ENCODE measurements at places on chromosomes 6 and 20.

DNA sequence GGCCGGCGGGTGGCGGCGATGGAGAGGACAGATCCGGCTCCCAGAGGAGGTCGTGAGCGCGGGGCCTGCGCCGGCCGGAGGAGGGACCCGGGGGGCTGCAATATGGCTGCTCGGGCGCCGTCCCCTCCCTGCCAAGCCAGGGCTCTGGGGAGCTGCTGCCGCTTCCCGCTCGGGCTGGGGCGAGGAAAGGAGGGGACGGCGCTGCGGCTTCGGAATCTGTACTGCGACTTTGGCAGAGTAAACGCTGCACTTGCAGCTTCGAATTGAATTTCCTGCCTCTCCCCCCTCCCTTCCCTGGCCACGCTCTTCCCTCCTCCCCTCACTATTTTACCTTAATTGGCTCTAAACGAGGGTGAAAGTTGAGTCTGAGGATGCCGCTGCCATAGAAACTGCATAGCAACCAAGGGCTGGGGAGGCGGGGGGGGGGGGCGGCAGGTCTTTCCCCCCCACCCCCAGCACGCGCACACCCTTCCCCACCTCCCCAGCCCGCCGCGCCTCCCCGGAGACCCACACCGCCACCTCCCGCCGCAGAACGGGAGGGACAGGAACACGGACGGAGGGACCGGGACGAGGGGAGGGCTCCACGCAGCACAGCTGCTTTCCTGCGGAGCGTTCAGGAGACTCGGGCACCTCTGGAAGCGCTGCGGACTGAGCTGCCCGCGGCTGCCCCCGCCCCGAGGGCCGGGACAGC, 93.9 kb downstream of the RNASET2 start:
- DNase-seq: no peak

- DNase-seq: no peak
Observed at GRCh38 chr20:20782231-20782630, 69.8 kb upstream of the RALGAPA2 start.

DNA sequence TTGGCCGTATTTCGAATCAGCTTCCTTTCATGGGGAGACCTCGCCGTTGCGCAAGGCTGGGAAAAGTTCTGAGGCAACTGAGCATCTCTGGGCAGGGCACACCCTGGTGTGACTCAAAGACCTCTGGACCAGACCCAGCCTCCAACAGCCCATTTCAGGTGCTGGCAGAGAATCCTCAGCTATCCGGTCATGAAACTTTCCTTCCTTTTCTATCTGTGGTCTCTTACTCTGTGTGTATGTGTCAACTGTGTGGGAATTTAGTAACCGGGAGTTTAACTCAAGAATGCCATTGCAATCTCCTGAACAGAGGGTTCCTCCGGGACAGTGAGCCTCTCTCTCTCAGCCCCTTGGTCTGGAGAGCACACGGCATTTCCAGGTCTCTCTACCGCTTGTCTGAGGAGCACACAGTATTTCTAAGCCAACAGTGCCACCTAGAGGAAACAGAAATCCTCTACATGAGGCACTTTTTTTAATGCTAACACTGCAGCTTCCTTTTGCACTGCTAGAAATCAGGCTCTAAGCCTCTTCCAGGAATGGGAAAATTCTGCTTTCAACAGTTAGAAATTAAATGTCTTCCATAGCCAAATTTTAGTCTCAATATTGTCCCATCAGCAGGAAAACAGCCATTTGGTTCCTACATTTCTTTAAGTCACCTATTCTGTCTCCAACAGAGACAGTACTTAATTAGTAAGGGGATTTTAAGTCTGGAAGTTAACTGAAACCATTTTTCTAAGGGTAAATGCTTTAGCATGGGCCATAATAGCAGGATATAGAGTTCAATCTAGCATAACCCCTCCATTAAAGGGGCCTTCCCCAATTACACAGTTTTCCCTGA, 32.7 kb downstream of the PLN start:
- DNase-seq: peak; percentile 61

GRCh38 chr20:63955281-63955826, 862 bp downstream of the UCKL1 start:
- DNase-seq: peak; percentile 62

- DNase-seq: no peak
Observed at GRCh38 chr6:47484616-47485015, 7.0 kb downstream of the CD2AP start.

- DNase-seq: no peak
Observed at GRCh38 chr20:46705378-46705729, 4.1 kb upstream of the SLC2A10 start.

DNA sequence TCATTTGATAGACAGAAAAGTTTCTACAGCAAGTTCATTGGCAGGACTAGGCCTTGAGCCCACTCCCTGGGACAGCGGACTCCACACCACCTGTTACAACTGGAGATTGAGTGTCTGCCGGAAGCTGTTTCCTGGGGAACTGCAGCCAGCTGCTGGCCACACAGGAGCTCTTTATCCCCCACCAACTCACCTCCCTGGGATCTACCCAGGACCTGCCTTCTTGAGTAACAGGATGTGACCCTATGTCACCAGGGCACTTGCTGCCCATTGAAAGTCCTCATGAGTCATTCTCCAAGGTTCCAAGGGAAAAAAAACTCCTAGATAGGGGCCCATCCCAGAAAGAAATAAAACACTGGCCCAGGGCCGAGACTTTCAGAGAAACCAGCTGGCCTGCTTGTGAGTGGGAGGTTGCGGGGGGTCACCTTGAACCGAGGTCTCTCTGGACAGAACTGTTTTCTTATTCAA, 37.4 kb upstream of the SLC9A8 start:
- peak; percentile 96 for DNase-seq

DNA sequence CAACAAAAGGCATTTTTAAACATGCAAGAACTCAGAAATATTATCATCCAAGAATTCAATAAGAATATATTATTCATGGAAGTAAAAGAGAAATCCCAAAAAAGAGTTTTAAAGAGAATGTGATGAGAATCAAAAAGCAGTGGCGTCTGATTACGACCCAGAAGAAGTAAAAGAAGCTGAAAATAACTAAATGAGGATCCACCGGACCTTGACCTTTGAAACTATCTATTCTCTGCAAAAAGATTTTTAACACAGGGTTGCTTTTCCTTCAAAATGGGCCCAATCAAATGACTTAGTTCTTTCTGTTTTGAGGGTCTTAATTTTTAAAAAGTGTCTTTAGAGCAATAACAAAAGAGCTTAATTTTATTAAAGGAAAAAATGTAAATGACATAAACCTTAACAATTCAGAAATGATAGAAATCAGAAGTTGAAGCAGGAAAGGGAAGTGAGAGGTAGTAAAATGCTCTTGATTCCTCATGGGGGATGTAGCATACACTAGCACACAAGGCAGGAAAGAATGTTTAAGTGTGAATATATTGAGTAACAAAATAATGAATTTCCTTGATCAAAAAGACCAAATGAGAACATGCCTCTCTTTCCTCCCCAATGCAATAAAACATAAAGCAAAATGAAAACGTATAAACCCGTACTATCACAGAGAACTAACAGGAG, 223.1 kb upstream of the PRDM1 start:
- DNase-seq: no peak

DNA sequence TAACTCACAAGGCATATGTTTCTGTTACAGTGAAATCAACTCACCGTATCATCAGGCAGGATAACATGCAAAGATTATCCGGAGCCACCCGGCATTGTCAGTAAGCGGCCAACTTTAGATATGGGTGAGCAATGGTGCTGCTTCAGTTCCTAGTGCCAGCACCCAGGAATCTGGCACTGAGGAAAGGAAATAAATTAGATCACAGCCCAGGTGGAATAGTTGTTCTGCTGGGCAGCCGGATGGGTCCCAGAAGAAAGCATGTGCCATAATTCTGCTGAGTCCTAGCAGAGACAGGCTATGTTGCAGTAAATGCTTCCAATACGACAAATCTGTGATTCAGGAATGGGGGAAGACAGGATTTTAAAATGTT, 183.6 kb upstream of the SPTLC3 start:
- DNase-seq: no peak

- no peak for DNase-seq
Observed at GRCh38 chr20:33028875-33029274, 2.6 kb upstream of the BPIFB6 start.

DNA sequence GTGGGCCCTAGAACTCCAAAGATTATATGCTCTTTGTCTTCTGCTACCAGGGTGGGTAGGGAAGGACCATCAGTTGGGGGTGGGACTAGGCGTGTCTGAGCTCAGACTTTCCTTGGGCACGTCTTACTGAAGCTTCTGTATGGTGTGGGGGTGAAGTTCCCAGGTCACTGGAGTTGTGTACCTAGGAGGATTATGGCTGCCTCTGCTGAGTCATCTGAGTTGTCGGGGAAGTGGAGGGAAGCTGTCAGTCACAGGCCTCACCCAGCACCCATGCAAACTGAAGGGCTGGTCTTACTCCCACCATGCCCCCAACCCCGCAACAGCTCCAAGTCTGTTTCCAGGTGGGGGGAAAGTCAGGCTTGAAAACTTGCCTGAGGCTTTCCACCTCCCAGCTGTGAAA, 90.1 kb downstream of the LPA start:
- no peak for DNase-seq

All from HT-29 (cell line).